ENCODE measurements at places on chromosomes 6 and 20.

DNA sequence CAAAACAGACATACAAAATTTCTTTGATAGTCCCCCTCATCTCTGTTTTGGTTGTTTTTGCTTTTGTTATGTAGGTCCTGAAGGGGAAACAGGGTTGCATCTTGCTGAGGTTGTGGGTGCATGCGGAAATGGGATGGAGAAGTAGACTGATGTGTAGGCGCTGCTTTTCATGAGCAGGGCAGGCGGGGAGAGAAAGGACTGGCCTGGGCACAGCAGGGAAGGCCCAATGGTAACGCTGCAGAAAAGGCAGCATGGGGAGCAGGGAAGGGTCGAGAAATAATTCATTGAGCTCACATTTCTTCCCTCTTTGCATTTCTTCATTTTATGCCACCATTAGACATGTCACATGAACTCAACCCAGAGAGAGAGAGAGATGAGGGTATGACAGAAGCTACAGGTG, 74.3 kb upstream of the CCN2 start:
- no peak for DNase-seq

- DNase-seq = no peak
These were observed 110.2 kb upstream of the CST7 start for GRCh38 chr20:24838546-24839535.

DNA sequence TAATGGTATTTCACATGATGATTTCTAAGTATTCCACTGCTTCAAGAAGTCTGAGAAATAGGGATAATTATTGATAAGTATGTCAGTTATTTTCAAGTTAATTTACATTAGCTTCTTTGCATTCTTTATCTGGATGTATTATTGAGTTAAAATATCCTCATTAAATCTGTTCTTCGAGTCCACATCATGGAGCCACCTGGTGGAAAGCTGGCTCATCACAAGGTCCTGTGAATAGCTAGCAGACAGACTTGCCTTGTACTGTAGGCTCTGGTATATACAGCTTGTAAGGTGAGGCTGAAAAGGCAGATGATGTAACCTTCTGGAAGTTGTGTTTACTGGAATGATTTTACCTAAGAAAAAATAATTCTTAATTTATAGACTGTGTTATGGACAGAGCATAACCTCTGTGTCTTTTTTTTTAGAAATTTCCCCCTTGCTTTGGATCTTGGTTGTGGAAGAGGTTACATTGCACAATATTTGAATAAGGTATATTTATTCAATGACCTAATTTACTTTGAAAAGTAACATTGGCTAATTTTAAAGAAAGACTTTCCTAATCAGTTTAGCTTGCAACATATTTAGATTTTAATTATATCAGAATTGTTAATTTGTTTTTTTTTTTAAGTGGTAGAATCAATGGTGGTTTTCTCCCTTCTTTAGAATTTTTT, 3.5 kb downstream of the NDUFAF5 start:
- DNase-seq = peak; percentile 43

DNA sequence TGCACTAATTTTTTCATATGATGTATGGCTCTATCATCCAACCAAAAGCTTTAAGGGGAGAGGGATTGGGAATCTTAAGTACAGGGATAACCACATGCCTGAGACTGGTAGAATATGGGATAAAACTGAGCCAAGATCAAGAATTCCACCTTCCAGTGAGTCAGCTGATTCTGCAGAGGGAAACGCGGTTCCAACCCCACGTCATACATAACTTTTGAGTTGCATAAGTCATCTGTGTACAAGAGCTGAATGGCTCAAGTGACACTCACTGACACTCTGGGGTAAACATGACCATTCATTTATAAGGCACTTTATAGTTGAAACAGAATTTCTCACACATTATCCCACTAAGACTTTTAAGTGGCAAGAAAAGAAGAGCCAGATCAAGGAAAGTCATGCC, 16.4 kb downstream of the TRIM27 start:
- DNase-seq = no peak

DNA sequence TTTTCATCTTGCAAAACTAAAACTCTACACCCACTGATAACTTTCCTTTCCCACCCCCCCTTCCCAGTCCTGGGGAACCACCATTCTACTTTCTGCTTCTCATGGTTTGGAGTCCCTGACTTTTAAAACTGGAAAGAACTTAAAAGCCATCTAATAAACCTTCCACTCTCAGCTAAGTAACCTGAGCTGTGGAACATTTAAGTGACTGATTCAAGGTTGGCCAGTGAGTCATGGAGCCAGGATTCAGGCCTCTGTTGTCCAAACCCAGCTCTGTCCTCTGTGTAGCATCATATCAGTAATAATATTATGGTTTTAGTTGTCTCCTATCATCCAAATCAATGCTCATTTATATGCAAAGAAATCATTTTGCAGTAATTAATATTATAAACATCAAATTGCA, 176.0 kb upstream of the NT5E start:
- no peak for DNase-seq

GRCh38 chr6:157887892-157888291, 64.8 kb downstream of the SNX9 start:
- no peak for DNase-seq

DNA sequence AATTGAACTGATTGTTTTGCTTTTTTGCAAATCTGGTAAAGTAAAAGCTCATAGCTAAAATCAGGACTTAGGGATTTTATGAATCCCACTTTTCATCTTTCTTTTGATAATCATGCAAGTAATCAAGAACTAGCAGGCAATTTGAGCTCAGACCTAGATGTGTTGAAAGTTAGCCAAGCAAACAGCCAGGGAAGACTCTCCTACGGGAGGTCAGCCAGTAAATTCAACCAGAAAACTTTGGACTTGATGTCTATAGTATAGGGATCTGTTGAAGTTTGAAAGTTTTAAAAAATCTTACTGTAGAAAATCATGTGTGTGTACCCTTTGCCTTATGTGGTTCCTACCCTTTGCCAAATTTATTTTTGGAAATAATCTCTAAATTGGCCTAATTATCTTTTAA, 95.0 kb upstream of the TPD52L1 start:
- DNase-seq = no peak

- no peak for DNase-seq
These were observed 133.5 kb downstream of the MAN1A1 start for GRCh38 chr6:119215885-119216590.

DNA sequence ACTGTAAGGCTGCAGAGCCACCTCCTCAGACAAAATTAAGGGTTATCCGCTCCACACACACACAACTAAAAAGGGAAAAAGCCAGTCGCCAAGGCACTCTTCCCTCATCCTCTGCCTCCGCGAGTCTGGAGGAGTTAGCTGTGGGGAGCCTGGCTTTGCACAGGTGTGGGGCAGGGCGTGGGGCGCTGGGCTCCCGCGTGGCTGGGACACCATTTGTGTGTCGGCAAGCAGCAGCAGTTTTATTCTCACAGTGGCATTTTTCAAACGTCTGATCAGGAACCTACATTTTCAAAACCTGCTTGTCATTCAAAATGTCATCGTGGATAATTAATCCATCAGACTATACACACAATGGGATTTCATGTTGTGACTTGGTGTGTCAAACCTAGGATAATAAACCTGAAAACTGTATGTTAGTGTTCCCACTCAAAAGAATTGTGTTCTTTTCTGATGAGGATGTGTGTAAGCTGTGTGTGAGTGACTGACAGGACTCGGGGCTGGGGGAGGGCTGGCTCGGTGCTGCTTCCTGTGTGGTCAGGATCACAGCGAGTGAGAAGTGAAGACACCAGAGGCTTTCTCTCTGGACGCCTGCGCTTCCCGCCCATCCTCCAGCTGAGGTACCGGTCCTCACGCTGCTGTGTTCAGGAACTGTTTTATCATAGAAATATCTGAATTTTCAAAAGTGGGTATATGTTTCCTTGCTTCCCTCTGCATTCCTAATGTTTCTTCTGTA, 83.1 kb downstream of the IRF4 start:
- DNase-seq = peak; percentile 85

GRCh38 chr6:27286141-27286540, 25.9 kb downstream of the POM121L2 start:
- no peak for DNase-seq

GRCh38 chr6:24906314-24906713, 29.4 kb downstream of the RIPOR2 start:
- DNase-seq = no peak

- DNase-seq = peak; percentile 58
These were observed 1.3 kb upstream of the BLOC1S5 start for GRCh38 chr6:8065519-8065911.

DNA sequence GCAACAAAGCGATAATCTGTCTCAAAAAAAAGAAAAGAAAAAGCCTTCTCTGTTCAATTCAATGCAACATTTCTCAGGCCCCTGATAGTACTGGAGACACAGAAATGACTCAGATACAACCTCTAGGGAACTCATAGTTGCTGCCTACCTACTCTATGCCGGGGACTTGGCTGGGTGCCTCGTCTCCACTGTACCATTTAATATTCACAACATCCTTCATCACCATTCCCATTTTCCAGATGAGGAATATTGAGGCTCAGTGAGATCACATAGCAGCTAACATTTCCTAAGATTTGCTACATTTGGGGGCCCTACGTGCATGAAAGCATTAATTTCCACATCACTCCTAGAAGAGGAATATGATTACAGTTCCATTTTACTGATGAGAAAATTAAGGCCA, 7.5 kb downstream of the NOL4L start:
- DNase-seq = no peak

GRCh38 chr6:130132286-130132701, 90.5 kb downstream of the SAMD3 start:
- DNase-seq = peak; percentile 34

DNA sequence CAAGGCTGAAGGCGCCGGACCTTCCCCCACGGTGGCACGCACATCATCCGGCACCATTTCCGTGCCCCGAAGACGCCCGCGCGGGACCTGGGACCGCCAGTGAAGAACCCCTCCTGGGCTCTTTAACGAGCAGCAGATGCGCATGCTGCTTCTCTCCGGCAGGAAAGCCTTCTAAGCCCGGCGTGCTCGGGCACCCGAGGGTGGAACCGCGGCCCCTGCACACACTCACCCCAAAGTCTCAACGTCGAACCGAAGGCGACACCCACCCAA, 240 bp downstream of the FOXQ1 start:
- no peak for DNase-seq

DNA sequence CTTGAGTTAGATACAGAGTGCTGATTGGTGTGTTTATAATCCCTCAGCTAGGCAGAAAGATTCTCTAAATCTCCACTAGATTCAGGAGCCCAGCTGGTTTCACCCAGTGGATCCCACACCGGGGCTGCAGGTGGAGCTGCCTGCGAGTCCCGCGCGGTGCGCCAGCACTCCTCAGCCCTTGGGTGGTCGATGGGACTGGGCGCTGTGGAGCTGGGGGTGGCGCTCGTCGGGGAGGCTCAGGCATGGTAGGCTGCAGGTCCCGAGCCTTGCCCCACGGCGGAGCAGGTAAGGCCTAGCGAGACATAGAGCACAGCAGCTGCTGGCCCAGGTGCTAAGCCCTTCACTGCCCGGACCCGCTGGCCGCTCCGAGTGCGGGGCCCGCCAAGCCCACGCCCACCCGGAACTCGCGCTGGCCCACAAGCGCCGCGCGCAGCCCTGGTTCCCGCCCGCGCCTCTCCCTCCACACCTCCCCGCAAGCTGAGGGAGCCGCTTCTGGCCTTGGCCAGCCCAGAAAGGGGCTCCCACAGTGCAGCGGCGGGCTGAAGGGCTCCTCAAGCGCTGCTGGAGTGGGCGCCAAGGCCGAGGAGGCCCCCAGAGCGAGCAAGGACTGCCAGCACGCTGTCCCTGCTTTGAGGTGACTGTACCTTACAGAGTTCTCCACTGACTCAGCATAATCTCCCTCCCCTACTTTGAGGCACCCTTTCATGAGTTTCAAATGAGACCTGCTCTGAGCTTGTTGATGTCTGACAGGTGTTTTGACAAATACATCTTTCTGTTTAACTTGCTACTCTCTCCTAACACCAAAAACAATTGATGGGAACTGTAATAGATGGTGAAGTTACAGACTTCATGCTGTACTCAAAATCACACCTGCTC, 3.9 kb upstream of the SSR1 start:
- DNase-seq = no peak

DNA sequence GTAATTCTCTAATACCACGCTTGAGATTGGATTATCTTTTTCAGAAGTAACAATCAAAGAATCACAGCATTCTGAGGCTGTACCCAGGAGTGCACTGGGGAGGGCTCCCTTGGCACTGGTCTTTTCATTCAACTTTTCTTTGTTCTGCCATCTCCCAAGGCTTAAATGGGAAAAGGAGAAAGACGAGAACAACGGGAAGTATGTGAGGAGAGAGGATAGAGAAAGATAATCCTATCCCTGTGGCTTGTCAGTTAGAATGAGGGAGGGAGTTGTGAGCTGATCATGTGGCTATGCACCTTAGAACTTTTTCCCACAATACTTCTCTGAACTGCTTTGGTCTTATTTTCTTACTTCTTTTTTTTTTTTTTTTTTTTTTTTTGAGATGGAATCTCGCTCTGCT, 83.1 kb downstream of the CAP2 start:
- DNase-seq = no peak

DNA sequence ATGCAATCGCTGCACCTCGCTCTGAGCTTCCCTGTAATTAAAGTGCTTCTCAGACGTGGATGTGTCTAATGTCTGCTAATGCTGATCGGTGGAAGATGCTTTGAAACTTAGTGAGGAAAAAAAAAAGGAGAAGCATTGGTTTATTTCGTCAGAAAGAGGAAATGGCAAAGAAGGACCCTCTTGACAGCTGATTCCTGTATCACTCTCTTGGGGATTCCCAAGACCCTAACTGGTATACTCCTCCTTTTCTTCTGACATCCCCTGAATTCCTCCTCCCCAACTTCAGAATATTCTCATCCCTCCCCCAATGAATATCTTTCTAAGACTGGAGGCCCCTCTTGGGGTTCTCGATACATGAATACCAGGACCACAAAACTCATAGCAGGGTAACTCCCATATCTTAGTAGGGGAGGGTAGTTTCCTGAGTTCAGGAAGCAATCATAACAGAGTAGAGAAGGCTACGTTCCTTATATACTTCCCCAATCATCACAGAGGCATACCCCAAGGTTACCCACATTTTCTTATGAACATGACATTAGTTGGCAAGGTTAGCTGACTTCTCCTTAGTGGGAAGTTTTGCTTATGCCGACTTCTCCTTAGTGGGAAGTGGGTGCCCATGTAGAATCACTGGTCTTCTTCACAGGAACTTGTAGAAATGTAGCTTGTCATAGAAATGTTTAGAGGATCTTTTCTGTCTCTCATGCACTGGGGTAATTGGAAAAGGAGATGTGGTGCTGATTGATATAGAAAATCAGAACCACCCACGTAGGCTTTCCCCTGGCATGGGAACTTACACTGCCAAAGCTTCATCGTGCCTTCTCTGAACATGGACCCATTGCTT, 63.8 kb upstream of the ATXN1 start:
- DNase-seq = no peak

DNA sequence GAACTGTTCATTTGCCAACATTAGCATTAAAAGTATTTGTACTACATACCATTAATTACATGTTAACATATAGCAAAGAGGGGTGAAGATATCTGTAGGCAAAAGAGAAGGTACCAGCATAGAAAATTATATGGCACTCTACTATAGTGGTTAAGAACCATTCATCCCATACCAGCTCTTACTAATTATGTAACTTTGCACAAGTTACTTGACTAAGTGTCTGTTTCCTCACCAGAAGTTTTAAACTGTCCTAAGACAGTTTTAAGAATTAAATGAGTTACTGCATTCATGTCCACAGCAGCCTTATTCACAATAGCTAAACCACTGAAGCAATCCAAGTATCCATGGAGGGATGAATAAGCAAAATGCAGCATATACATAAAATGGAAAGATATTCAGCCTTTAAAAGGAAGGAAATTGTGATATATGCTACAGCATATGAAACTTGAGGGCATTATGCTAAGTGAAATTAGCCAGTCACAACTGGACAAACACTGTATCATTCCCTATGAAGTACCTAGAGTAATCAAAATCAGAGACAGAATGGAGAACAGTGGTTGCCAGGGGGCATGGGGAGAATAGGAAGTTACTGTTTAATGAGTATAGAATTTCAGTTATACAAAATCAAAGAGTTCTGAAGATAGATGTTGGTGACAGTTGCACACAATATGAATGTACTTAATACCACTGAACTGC, 98.9 kb downstream of the RNGTT start:
- peak; percentile 29 for DNase-seq
